ENCODE measurements at places on chromosomes 7 and 10.

DNA sequence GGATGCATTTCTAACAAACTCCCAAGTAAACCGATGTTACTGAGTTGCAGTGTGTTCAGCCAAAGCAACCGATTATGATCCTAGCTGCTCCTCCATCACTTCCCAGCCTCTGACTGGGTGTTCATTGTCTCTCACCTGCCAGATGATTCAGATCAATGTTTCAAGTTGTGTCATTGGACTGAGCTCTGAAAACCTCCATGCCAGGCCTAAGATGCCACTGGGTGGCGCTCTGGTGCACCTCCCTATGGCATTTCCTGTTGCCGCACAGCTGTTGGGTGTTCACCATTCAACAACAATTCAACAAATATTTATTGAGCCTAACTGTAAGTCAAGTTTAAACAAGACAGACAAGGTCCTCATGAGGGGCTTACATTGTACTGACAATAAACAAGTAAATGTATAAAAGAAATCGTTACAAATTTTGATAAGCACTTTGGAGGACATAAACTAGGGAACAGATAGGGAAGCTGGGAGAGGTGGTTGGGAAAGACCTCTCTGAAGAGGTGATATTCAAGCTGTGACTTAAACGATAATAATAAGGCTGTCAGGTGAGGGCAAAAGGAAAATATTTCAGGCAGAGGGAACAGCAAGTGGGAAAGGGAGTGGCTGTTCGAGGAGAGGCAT lies 22.8 kb downstream of the RGR start:
- peak; percentile 36 for DNase-seq

GRCh38 chr7:4430227-4430626 lies 251.9 kb upstream of the FOXK1 start:
- DNase-seq, result no peak

DNA sequence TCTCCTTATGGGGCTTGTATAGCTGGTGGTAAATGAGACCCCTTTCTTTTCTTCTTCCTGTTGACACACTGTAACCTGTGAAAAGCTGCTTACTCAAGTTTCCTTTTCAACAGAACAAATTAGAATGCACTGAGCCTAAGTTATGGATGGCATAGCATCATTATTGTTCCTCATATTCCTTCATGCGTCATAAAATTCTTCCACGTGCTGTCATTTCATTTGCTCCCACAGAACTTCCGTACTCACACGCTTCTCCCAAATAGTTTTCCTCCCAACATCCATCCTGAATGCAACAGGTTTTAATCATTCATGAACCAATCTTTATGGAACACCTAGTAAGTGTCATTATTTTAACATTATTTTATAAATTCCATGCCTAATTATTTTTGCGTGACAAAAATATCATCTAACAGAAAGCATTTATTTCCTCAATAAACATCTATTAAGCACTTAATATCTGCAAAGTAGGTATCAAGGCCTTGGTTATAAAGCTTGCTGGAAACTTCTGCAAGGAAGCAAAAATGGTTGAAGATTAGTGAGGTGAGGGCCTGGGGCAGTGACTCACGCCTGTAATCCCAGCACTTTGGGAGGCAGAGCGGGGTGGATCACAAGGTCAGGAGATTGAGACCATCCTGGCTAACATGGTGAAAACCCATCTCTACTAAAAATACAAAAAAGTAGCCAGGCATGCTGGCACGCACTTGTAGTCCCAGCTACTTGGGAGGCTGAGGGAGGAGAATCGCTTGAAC lies 18.9 kb upstream of the SEPTIN7 start:
- no peak for DNase-seq

DNA sequence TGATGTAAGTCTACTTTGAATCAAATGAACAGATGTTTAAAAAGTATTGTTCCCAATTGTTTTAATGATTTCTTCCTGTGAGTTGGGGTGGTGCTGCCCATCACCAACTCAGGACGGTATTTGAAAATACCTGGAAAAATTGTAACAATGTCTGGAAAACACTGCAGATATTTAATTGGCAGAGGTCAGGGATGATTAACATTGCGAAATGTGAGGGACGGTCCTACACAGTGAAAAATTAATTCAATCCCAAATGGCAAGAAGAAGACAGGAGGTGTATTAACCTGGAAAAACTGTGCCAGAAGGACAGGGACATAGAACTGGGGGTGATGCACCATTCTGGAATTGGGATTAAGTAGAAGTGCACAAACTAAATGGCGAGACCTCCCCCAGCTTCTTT lies 29.6 kb downstream of the ANKIB1 start:
- no peak for DNase-seq

DNA sequence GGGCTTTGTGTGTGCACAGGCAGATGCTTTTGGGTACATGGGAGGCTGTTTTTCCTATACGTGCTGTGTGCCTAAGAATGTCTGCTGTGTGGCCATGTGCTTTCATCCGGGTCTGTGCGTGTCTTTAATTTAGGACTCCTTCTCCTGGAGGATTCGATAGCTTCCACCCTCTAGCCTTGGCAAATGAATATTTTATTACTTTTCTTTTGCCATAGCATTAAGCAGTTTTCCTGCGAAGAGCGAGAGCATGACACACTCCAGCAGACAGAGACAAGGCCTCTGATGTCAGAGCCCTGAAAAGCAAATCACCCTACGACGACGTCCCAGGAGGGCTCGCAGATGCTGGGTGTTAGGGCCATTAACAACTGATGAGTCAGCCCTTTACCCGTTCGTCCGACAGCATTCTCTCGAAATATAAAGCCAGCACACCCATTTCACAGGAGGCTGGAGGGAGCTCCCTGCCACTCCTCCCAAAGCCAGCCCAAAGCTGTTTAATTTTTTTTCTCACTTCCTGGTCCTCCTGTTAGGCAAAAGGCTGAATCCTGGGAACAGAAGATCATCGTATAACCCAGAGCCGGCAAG lies 311.3 kb upstream of the ZMIZ1 start:
- DNase-seq, result no peak

- no peak for DNase-seq
Observed at GRCh38 chr7:140982508-140982907, 32.2 kb downstream of the MRPS33 start.

DNA sequence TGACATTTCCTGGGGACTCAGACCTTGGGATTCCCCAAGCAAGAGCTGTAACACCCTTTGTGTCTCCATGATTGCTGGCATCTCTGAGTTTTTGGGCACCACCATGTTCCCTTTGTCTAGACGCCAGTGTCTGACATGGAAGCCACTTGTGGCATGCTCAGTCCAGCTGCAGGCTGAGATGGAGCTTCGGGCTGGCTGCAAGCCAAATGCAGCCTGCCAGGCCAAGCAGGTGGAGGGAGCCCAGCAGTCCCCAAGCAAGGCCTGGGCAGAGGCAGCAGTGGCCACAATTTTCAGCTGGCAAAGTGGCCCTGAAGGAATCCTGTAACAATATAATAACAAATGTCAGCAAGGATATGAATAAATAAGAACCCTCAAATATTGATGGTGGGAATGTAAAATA lies 86.2 kb upstream of the ABCB5 start:
- no peak for DNase-seq

Measured in lung microvascular endothelial cell (primary cell).